ENCODE measurements at places on chromosomes 4 and X.

GRCh38 chr4:175277816-175278215, 359.7 kb downstream of the ADAM29 start:
- no peak for DNase-seq

DNA sequence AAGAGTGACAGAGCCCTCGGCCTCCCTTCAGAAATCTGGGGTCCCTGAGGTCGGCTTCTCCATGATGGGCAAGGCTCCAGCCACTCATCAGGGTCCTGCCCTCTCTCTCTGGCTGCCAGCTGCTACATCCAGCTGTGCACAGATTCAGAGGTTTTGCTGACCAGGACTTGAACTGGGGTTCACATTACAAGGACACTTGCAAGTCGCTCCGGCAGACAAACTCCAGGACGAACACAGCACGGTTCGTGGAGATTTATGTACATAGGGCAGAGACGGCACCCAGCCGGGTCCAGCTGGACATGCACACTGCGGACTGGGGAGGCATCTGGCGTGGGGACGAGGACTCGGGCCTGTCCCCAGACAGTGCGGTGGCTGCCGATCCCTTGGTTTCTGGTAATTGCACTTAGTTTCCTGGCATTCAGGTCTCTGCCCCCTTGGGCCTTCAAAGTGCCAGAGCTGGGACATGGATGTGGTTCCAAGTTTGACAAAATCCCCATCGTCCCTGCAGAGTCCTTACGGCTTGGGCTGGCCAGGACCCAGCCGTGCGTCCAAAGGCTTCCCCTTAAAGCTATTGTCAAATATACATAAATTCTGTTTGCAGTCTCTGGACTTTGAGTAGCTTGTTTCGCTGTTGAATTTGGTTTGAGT, 6.2 kb upstream of the C4orf50 start:
- DNase-seq, result no peak

DNA sequence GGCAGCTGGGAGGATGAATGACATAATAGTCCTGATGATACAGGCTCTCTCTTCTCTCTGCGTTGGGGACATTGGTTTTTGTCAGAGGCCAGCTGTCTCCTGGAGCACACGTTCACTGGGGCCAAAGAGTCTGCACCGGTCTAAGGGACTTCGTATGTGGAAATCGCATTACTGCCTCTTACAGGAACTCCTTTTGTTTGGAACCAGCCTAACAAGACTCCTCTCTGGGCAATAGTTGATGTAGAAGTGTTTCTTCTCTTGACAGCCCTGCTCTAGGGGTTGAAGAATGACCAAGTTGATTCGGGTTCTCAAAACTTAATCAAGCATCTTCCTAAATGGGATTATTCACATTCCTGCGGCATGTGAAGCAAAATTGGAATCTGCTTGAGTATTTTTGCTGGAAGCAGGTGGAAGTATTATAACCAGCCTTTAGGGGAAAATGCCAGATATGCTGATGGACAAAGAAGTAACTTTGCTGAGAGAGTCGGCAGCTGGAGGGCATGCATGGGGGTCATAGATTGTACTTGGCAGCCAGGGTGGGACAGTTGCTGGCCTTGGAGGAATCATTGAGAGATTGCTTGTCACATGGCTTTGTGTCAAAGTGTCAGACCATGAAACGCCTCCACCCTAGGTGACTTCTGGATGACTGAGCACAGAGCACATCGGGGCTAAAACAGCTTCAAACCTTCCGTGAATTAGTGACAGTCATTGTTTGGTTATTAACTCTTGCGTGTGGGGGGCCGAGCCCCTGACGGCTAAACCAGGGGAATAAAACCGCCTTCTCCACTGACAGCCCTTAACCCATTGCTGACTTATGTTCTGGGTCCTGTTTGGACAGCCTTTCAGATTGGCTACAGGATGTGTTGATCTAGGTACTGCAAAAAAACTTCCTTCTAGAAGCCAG, 34.4 kb upstream of the SLC34A2 start:
- DNase-seq, result peak; percentile 84

- DNase-seq, result no peak
These were observed 963.1 kb downstream of the RPA4 start for GRCh38 chrX:97846718-97847237.

DNA sequence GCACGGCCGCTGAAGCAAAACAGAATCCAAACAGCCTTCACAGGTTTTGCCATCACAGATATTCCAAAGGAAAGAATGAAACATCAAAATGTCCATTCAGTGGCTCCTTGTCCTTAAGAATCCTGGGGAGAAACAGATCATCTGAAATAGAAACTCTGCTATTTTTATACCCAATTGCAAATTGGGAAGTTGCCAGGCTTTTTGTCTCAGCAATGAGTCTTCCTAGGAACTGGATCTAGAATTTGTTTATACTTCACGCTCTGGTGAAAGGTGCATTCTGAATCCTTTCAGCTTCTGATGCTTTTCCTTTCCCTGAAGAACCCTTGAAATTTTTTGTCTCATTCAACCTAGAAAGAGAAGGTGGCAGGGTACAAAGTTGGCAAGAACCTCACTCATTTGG, 218.9 kb downstream of the FBXW7 start:
- no peak for DNase-seq

DNA sequence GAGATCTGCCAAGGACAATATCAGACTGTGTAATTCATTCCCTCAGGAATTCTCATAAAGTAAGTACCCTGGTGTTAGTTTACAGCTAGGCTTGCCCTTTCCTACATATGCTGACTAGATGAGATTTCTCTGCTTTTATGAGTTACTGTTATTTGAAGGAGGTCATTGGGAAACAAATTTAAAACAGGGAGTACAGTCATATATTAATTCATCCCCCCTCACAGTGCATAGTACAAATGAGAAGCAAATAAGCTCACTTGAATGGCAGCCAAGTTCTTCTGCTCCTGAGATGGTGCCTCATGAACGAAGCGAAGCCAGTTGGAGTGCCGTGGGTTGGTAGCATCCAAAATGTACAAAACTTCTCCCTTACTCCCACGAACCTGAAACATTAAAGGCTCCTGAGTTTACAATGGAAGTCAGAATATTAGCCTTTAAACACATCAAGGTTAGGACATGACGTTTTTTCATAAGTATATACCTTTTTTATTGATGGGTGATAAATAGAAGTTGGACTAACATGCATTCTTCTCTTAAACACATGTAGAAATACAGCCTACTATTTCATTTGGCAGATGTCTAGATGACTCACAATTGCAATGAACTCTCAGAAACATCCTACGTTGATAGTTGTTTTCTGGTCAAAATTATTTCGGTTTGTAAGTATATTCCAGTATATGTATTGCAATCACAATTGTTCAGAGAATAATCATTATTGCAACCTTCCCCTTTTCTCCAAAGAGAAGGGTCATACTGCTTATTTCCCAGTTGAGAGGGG, 69.2 kb downstream of the PRDM5 start:
- DNase-seq, result no peak
